ENCODE measurements at places on chromosomes 12 and 14.

DNA sequence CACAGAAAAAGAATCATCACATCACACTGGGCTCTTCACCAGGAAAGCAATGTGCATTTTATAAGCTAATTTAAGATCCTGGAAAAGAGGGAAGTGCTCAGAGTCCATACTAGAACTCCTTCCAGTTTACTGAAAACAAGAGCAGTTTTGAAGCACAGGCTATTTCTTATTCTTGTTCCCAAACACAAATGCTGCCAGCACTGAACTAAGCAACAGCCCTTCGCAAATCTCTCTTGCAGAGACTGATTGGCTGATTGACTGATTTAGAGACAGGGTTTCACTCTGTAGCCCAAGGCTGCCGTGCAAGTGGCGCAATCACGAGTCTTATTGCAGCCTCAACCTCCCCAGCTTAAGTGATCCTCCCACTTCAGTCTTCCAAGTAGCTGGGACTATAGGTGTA lies 44.8 kb downstream of the BCL2L14 start:
- no peak for DNase-seq

DNA sequence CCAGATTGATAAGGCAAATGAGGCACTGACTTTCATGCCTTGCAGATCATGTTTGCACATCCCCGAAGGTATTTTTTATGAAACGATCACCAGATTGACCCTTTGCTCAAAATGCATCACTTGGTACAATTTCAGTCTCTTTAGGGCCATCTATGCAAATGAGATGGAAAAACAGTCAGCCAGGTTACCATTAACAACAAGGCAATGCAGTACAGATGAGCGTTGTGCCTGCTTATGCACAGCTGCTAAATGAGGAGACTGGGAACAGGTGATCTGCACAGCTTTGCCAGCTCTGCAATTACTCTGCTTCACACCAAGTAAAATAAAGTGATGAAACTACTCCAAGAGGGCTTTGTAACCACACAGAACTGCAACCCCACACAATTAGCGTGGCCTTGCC lies 26.1 kb upstream of the PLEKHG7 start:
- DNase-seq, result no peak

DNA sequence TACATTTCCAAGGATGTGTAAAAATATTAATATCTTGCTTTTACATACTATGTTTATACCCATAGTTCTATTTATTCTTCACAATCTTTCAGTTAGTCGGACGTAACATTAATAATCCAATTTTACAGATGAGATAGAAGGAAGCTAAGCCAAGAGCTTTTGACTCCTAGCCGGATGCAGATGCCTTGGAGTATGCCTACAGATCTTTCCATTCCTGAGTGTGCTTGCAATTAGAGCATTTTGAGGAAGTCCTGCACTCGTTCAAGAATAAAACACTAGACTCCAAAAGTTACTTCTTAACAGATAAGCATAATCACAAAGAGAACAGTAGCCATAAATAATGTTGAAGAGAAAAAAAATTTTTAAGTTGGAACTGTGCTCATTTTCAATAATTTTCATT lies 337.6 kb upstream of the CLEC14A start:
- no peak for DNase-seq

DNA sequence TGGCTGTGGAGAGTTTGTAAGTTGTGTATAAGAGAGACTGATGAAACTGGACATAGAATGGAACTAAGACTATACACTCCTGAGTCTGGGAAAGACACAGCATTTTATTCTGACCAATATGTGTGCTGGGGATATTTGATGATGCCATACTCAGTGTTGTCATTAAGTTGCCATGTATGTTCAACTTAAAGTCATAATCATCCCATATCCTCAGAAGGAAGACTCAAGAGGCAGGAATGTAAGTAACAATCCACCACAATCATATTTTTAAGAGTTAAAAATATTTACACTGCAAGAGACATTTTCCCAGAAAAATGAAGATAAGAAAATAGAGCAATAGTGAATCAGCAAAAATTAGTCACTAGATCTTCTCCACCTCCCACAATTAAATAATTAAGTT lies 120.1 kb downstream of the MDGA2 start:
- no peak for DNase-seq

- no peak for DNase-seq
Measured at GRCh38 chr12:24695657-24696329, 253.1 kb downstream of the BCAT1 start.

DNA sequence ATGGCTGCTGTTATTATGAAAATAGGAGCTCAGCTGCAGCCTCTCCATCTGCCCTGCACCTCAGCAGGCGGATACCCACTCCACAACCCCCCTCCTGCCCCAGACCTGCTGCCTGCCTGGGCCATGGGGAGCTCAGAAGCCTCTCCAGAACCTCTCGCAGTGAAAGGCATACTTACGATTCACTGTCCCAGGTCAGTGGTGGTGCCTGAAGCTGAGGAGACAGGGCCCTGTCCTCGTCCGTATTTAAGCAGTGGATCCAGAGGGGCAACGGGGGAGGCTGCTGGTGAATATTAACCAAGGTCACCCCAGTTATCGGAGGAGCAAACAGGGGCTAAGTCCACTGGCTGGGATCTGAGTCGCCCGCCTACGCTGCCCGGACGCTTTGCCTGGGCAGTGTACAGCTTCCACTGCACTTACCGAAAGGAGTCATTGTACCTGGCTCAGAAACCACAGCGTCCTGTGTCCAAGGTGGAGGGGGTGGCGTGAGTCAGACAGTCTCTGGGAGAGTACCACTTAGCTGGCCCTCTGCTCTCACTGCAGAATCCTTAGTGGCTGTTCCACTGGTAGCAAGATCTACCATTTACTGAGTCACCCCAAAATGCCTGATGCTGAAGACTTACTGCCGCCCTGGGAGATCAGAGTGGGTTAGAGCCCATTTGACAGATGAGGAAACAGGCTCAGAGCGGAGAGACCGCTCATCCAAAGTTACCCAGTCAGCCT lies at the start of gene SERPINA1:
TSS of gene SERPINA1 (minus strand) at position 219 of the 720 bp plus-strand sequence. CDS start 5,365 bp downstream, outside the sequence.
- no peak for DNase-seq

GRCh38 chr12:8493084-8493483 lies 20.2 kb upstream of the CLEC4D start:
- DNase-seq, result no peak

- DNase-seq, result no peak
Measured at GRCh38 chr12:115867854-115868253, 409.6 kb downstream of the MED13L start.

DNA sequence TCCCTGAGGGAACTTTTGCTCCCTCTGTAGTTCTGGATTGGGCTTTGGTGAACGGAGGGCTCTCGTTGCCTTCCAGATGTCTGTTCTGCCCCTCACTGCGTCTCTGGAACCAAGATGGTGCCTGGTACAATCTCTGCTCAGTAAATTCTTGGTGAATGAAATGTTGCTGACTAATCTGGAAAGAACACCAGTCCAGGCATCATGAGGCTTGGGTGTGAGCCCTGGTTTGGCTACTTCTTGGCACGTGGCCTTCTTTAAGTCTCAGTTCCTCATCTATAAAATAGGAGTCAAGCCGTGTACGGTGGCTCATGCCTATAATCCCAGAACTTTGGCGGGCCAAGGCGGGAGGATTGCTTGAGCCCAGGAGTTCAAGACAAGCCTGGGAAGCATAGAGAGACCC lies 4.3 kb downstream of the HHIPL1 start:
- peak; percentile 41 for DNase-seq

- no peak for DNase-seq
Measured at GRCh38 chr12:5884866-5885265, 60.2 kb downstream of the ANO2 start.

- no peak for DNase-seq
Measured at GRCh38 chr12:93234641-93235040, 143.1 kb upstream of the NUDT4 start.

DNA sequence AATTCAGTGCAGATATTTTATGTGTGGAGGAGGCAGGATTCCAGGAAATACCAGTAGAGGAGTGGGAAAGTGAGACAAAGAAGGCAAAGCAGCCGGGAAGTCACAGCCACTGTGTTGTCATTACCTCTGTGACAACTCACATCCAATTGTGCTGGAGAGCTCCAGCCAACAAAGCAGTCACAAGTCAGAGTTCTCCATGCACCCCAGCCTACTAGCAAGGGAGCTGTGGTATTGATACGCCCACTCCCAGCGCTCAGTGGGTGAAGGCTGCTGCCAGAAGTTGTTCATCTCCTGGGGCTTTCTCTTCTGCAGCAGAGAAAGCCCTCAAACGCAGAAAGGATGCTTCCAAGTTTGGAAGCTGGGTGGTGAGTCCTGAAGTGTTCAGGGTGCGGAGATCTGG lies 93.9 kb downstream of the DICER1 start:
- DNase-seq, result no peak

DNA sequence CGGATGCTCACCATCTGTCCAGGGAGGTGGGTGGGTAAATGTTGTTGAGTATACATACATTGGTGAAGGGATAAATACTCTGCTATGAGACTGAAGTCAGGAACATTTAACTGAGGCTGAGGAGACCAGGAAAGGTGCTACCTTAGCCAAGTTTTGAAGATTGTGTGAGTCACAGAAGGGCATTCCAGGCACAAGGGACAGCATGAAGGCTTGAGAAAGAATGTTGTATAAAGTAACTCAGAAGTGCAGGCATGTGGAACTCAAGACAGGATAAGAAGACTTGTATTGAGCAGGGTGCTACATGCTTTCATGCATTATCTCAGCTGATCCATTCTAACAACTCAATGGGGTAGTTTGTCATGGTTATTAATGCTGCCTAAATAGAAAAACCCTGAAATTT lies 112.7 kb downstream of the IPO8 start:
- no peak for DNase-seq

- DNase-seq, result no peak
Measured at GRCh38 chr14:105412771-105413543, 6.7 kb upstream of the MTA1 start.

DNA sequence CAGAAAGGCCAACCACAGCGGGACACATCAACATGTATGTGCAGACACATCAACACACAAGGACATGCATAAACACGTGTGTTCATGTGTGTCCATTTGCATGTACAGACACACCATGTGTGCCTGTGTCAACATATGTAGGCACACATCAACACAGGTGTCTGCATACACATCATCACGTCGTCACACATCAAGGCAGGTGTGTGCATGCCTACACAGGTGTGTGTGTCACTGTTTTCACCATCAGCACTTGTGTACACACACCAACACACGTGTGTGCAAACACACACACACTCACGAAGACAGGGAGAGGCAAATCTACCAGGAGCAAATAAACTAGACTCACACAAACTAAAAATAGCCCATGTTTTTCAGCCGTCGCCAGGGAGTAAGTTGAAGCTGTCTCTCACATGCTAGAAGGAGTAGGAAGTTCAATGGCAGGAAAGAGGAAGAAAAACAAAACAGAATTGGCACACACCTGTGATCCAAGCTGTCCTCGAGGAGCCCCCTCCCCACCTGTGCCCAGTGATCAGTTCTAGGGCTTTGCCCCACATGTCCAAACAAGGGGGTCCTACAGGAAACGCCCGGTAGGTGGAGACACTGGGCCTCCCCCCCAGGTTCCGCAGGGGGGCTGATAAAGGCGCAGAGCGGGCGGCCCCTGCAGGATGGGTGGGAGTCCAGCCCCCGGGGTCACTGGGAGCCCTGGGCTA lies 7.4 kb downstream of the SCARB1 start:
- no peak for DNase-seq

DNA sequence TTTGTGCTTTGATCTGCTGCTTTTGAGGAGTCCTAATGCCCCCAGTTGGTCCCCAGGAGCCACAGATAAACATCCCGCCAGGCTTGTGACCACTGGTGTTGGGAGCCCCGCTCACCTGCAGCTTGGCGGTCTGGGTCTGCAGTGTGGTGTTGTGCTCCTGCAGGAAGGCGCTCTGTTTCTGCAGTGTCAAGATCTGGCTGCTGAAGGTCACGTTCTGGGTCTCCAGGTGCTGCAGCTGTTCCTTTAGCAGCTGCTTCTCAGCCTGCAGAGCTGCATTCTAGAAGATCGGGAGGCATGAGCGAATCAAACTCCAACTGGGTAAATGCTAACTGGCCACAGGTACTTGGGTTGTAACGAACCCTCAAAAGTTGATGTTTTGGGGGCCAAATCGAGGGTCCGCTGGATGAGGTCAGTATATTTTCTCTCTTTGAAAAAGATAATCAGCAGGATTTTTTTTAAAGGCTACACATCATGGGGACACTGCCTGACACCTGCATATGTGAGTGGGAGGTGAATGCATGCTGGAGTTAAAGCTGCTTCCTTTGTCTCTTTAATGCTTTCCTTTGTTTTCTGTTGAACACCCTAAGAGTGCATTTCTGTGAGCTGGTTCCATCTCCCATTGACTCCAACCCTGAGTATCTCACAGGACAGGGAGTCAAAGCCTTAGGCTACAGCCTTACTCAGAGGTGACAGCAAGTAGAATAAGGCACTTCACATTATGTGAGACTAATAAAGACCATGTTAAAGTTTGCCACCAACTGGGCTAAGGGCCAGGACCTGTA lies 61.3 kb upstream of the GPR68 start:
- DNase-seq, result no peak

DNA sequence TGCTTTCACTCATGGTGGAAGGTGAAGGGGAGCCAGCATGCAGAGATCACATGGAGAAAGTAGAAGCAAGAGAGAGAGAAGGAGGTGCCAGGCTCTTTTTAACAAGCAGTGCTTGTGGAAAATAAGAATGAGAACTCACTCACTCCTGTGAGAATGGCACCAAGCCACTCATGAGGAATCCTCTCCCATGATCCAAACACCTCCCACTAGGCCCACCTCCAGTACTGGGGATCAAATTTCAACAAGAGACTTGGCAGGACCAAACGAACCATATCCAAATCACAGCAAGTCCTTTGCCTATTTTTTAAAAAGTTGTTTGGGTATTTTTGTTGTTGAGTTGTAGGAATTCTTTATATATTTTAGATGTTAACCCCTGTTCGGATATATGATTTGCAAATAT lies 245.9 kb upstream of the ARID2 start:
- DNase-seq, result peak; percentile 41

DNA sequence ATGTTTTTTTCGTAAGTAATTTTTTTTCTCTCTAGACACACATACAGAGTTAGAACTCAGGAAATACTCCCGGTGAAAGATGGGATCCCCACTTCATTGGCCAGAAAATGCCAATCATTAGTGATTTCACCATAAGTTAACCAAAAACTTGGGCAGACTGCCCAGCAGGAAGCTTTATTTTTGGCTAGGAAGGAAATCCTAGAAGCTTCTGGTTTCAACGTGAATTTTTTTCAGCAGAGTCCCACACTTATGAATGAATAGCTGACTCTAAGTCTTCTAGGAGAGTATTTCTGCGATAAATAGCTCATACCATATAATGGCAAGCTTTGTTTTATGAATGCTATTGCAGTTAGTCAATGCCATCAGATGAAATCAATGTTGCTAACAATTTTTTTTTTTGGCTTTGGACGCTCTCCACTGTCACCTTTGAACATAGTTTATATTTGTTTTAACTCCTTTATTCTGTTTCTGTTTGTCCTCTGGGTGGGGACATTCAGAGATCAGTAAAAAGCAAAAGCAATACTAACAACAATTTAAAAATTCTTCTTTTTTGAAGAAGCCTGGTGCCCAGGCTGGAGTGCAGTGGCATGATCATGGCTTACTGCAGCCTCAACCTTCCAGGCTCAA lies 9.5 kb downstream of the PPP1CC start:
- peak; percentile 24 for DNase-seq

- no peak for DNase-seq
Measured at GRCh38 chr12:25996677-25997076, 38.2 kb downstream of the RASSF8 start.

Data from astrocyte of the cerebellum (primary cell).